Activated T-helper 2 cell treated with anti-CD3 and anti-CD28 coated beads, Interferon-gamma antibody, Interleukin-2, Interleukin-4, amounts not matched to agents 10 μg/mL and 5 μg/mL and 100 μg/mL, durations not matched to agents 14 hours and 24 hours and 36 hours (primary cell): ENCODE measurements at places on chromosomes 13 and 19.

DNA sequence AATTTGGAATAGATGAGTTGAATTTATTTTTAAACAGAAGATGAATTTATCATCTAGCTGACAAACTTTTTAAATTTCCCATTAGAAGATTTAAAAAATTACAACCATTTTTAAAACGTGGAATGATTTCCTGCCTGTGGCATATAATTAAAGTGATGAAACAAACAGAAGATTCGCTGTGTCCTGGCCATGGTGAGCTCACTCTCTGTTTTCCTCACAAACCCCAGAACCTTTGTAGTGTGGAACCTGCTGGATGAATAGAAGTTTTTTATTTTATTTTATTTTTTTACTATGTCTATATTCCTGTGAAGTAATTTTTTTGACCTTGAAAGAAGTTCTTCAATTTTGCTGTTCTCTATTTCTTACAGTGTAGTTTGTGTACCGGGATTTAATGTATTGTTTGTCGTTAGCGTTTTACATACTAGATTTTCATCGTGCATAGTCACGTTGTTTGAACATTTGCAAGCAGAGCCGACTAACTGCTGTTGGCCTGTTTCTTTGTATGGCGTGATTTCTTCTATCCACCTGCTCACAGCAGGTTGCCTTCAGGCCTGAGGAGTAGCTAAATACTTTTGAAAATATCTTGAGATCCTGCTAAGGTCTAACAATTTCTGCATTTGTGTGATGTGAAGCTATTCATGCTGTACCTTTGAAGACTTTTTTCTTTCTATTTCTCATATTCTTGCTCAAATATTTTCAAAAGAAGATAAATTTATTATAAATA, 149.2 kb downstream of the GGACT start:
- H3K27me3 ChIP-seq, result no peaks in the 10 kb centered on the region
- no peak overlapping the region for H3K4me3 ChIP-seq

DNA sequence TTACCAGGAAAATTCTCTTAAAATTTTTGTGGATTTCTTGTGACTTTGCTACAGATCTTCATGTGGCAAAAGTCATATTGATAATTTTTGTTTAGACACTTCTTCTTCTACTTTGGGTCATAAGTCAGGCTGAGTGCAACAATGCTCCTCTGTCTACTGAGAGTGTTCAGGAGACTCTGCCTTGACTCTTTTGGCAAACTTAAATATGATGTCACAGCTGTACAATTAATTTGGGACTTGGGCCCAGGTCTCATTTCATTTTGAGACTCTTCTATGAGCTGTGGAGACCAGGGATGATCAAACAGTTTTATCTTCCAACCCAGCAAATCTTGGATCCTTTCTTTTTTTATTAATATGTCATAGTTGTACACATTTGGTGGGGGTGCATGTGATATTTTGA, 19.7 kb upstream of the IPO5 start:
- peaks cover 9% of the 10 kb centered on the region for H3K27me3 ChIP-seq
- H3K36me3 ChIP-seq, result no peaks in the 10 kb centered on the region
- DNase-seq, result no peak

GRCh38 chr19:19615086-19615485, 3.4 kb downstream of the PBX4 start:
- peak overlapping the region; percentile 64 for H3K4me3 ChIP-seq
- peaks cover 35% of the 10 kb centered on the region for H3K36me3 ChIP-seq
- H3K27me3 ChIP-seq, result no peaks in the 10 kb centered on the region
- peak overlapping the region; percentile 82 for H3K27ac ChIP-seq

DNA sequence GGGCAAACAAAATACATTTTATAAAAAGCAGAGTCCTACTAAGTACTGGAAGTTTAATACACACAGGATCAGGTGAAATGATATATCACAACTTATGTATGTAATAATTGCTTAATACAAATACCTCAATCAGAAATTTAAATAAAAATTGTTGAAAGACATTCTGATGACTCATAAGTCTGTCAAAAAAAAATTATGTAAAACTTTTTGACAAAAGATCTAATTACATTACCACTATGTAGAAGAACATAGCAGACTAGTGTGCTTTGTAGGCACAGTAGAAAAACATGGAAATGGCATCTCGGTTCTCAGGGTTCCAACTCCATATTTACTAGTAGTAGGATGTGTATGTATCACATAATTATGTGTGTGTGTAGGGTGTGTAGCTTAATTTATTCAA, 156.2 kb downstream of the DNAJC3 start:
- H3K36me3 ChIP-seq, result no peaks in the 10 kb centered on the region
- H3K27me3 ChIP-seq, result peaks cover 7% of the 10 kb centered on the region
- H3K4me1 ChIP-seq, result no peaks in the 10 kb centered on the region
- H3K4me3 ChIP-seq, result no peak overlapping the region

DNA sequence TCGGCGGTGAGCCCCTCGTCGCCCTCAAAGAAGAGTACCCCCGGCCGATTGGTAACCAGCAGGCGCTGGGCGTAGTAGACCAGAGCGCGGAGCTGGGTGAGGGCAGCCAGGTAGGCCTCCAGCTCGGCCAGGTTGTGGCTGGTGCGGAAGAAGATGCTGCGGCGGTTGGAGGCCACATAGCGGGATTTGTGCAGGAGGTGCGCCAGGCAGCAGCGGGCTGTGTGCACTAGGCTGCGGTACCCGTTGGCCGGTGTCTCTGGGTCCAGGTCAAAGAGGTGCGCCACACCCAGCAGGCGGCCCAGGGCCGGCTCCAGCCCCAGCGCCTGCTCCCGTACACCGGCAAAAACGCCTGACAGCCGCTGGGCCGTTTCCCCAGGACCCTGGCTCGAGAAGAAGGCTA, 16.8 kb downstream of the LIPE start:
- no peak overlapping the region for H3K4me3 ChIP-seq
- H3K27ac ChIP-seq, result no peak overlapping the region
- H3K27me3 ChIP-seq, result no peaks in the 10 kb centered on the region
- peaks cover 32% of the 10 kb centered on the region for H3K36me3 ChIP-seq

- no peak overlapping the region for H3K4me3 ChIP-seq
- H3K36me3 ChIP-seq, result no peaks in the 10 kb centered on the region
- no peaks in the 10 kb centered on the region for H3K27me3 ChIP-seq
- no peak overlapping the region for H3K27ac ChIP-seq
Observed at GRCh38 chr13:46644816-46645215, 91.8 kb downstream of the LRCH1 start.

- peak overlapping the region; percentile 36 for H3K27ac ChIP-seq
- no peak for DNase-seq
- peaks cover 45% of the 10 kb centered on the region for H3K36me3 ChIP-seq
- peaks cover 16% of the 10 kb centered on the region for H3K4me1 ChIP-seq
- no peaks in the 10 kb centered on the region for H3K27me3 ChIP-seq
Observed at GRCh38 chr13:32408296-32409000, 19.5 kb downstream of the N4BP2L1 start.

DNA sequence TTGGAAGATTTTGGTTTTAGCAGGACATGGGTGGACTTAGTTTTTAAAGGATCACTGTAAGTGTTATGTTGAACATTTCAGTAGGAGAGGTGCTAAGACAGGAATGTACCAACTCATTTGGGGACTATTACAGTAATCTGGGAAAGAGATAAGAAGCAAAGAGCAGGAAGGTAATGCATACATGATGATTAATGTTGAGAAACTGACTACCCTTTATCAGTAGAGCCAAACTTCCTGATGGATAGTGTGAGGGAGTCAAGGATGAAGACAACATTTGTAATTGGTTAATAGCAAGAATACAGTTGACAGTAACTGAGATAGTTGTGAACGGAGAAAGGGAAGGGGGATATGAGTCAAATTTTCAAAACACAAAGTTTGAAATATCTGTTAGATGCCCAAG, 421.9 kb upstream of the PRR20A start:
- no peaks in the 10 kb centered on the region for H3K4me1 ChIP-seq
- no peaks in the 10 kb centered on the region for H3K36me3 ChIP-seq
- H3K27ac ChIP-seq, result no peak overlapping the region
- H3K27me3 ChIP-seq, result no peaks in the 10 kb centered on the region

DNA sequence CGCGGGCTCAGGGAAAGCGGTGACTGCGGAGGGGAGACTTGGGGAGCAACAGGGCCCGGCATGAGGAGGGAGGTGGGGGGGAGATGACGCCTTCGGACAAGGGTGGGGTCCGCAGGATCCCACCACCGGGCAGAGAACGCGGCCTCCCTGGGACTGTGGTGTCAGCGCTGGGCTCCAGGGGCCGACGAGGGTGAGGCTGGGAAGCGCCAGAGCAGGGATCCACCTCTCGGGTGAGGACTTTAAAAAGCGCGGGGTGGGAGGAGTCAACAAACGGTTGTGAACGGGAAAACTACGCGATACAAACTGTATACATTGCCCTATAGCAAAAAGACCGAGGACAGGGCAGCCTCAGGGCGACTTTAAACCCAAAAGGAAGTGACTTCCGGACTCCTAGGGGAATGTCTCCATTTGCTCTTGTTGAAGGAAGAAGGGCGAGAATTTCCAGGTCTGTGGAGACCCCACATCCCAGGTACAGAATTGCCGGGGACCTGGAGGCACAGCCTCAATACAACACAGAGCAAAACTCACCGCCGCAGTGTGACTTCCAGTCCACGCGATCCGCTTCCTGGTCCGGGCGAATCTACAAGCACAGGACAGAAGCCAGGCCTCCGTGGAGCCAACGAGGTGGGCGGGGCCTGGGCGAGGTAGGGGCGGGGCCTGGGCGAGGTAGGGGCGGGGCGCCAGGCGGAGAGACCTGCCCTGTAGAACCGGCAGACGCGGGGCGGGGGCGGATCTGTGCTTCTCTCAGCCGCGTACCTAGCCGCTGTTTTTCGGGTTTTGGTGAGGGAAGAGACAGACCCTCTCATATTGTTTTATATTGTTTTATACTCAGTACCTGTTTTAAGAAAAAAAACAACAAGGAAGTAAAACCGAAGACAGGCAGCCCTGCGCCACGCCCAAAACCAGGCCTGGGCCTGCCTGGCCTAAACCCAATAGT, at the start of gene ZNF888:
ZNF888 (minus strand) TSS at position 588 of the 937 bp plus-strand sequence. CDS start 5,555 bp downstream, outside the sequence.
- H3K27ac ChIP-seq, result peak within 1 kb of the TSS; percentile 90
- peak within 1 kb of the TSS; percentile 92 for H3K4me3 ChIP-seq
- peaks cover 32% of the 10 kb centered on the region for H3K36me3 ChIP-seq
- no peaks in the 10 kb centered on the region for H3K27me3 ChIP-seq
- DNase-seq, result peak; percentile 81

- H3K36me3 ChIP-seq, result peaks cover 16% of the 10 kb centered on the region
- H3K27ac ChIP-seq, result no peak overlapping the region
- H3K4me3 ChIP-seq, result no peak overlapping the region
- peaks cover 6% of the 10 kb centered on the region for H3K4me1 ChIP-seq
- no peaks in the 10 kb centered on the region for H3K27me3 ChIP-seq
- no peak for DNase-seq
Observed at GRCh38 chr13:49977992-49978391, 18.9 kb upstream of the TRIM13 start.

DNA sequence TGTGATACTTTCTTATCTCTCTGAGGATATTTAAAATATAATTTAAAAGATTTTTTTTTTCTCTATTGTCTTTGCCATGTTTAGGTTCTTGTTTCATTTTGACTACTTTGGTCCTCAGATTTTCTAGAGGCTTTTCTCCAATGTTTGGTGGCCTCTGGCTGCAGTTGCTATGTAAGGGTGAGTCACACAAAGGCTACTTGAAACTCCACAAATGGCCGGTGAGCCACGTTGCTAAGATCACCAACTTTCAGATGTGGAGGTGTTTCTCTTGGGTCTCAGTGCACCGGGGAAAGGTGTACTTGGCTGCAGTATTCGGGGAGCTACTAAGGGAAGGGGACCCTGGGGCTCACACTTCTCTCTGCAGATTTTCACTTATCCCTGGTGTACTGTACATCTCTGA, 248.1 kb downstream of the HS6ST3 start:
- DNase-seq, result no peak
- H3K27me3 ChIP-seq, result no peaks in the 10 kb centered on the region
- no peaks in the 10 kb centered on the region for H3K36me3 ChIP-seq
- H3K4me3 ChIP-seq, result no peak overlapping the region
- no peaks in the 10 kb centered on the region for H3K4me1 ChIP-seq
